ENCODE measurements at places on chromosomes 11 and 22. TPM values are rescaled to one million over a fixed set of nuclear protein-coding genes. Genes with fewer than 3 reads are reported as not detected.

- DNase-seq: no peak
Observed at GRCh38 chr11:2273311-2273710, 2.9 kb upstream of the ASCL2 start.

C22orf31 gene
- polyA plus RNA-seq: 1.5 TPM

SCN4B gene
- polyA plus RNA-seq: 1.4 TPM

CATSPERZ gene
- polyA plus RNA-seq: not detected

- no peak for DNase-seq
Observed at GRCh38 chr11:2346586-2347307, 30.4 kb upstream of the CD81 start.

DNA sequence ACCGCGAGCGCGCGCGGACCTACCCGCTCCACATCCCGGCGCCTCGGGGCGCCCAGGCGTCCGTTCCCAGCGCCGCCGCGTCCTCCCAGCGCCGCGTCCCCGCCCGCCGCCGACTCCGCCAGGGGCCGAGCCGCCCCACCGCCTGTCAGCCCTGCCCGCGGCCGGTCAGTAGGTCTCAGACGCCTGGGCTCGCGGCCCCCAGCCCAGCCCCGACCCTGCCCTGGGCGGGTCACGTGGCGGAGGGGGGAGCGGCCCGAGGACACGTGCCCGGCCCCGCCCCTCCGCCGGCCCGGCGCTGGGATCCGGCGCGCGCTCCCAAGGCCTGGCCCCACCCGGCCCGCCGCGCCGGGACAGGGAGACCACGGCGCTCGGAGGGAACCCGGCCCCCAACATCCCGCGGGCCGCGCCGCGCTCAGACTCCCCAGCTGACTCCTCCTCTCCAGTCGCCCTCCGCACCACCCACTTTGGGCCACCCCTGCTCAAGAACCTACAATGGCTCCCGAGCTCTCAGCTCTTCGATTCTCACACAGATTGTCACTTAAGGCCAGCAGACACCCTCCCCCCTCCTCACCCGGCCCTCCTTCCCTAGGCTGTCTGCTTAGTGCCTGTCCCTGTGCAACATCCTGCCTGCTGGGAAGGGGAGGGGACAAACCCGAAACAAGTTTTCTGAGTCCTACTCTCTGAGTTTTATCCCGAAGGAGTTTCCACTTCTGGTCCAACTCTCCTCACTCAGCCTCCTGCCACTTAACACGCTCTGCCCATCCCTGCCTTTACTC, at the start of gene RAB3IL1:
Gene RAB3IL1, minus strand, starts transcription at position 233 of the 776 bp plus-strand sequence. Its CDS starts 199 bp downstream, at position 34.
- peak; percentile 60 for DNase-seq

DNA sequence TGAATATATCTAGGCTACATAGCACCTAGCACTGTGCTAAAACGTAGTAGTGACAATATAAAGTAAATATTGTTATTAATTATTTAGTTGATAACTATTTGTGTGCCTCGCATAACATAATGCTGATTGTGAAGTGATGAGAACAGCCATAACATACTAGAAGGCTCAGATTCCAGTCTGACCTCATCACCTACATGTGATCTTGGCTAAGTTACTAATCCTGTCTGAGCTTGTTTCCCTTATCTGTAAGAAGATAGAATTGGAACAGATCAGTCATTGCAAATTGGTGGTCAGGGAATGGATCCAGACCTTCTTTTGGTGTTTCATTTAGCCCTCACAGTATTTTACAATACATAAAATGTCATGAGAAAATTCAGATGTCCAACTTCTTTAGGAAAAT, 103.4 kb upstream of the SEZ6L start:
- DNase-seq: no peak

DNA sequence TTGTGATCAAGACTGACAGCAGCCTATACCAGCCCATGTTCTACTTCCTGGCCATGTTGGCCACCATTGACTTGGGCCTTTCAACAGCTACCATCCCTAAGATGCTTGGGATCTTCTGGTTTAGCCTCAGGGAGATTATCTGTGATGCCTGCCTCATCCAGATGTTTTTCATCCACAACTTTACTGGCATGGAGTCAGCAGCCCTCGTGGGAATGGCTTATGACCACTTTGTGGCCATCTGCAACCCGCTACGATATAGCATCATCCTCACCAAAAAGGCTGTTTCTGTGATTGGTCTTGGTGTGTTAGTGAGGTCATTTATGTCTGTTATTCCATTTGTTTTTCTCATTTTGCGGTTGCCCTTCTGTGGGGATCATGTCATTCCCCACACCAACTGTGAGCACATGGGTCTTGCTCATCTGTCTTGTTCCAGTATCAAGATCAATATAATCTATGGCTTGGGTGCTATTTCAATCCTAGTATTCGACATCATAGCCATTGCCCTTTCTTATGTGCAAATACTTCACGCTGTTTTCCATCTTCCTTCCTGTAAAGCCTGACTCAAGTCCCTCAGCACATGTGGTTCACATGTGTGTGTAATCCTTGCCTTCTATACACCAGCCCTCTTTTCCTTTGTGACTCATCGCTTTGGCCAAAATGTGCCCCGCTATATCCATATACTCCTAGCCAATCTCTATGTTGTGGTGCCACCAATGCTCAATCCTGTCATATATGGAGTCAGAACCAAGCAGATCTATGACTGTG, 23.6 kb downstream of the OR52E1 start:
- no peak for DNase-seq

DNA sequence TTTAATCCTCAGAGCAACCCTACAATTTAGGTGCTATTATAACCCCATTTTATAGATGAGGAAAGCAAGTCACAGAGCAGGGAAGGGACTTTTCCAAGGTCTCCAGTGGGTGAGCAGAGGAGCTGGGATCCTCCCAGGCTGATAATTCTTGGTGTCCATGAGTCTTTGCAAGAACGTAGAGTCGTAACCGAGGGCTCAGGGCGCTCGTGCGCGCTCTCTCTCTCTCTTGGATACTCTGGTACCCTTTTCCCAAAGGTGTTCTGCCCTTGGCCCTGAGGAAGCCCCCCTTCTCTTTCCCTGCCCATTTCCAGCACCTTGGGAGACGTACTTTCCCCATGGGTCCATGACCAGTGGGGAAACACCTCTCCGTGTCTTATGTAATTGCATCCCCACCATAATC, 5.2 kb upstream of the ZP1 start:
- no peak for DNase-seq

PYGM gene
- 2.2 TPM for polyA plus RNA-seq

- no peak for DNase-seq
Observed at GRCh38 chr11:44189986-44190882, 94.8 kb downstream of the EXT2 start.

GRCh38 chr11:60924110-60924905, at the start of gene TMEM132A:
Gene TMEM132A (plus strand): TSS chr11:60924460. CDS start chr11:60924634, 174 bp downstream.
- DNase-seq: peak; percentile 72

IL18 gene
- polyA plus RNA-seq: 4.9 TPM

DNA sequence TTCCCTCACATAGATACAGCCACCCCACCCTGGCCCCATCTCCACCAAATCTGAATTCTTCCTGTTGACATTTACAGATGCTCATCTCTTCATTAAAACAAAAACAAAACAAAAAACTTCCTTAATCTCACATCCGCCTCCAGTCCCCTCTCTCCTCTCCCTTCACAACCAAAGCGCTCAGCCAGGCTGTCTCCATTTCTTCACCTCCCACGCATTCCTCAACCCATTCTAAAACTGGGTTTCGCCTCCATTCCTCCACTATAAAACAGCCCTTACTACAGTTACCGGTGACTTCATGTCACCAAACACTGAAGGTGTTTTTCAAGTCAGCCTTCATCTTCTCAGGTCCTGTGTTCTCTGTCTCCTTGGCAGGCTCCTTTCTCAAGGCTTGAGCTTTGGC, 9.6 kb downstream of the BACE1-AS start:
- DNase-seq: peak; percentile 77

DNA sequence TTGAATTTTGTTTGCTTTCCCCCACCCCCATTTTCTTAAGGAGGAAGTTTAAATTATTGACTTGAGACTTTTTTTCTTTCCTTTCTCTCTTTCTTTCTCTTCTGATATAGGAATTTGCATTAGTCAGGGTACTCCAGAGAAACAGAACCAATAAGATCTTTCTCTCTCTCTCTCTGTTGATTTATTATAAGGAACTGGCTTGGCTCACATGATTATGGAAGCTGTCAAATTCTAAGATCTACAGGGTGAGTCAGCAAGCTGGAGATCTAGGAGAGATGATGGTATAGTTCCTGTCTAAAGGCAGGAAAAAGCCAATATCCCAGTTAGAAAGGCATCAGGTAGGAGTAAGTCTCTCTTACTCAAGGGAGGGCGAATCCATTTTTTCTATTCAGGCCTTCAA, 64.0 kb downstream of the CCDC81 start:
- DNase-seq: no peak

GAL3ST1 gene
- 36.9 TPM for polyA plus RNA-seq

KCNJ5 gene
- polyA plus RNA-seq: 5.8 TPM

CEP57 gene
- polyA plus RNA-seq: 74.9 TPM

GLYAT gene
- 172 TPM for polyA plus RNA-seq

MRPL11 gene
- 65.9 TPM for polyA plus RNA-seq

GRCh38 chr11:10314199-10315072, 9.6 kb downstream of the ADM start:
- no peak for DNase-seq

- no peak for DNase-seq
Observed at GRCh38 chr11:70303070-70303469, 32.6 kb downstream of the PPFIA1 start.

USP2 gene
- polyA plus RNA-seq: 9.0 TPM

- peak; percentile 77 for DNase-seq
Observed at GRCh38 chr11:121929581-121929980, 186.4 kb downstream of the BLID start.

DNA sequence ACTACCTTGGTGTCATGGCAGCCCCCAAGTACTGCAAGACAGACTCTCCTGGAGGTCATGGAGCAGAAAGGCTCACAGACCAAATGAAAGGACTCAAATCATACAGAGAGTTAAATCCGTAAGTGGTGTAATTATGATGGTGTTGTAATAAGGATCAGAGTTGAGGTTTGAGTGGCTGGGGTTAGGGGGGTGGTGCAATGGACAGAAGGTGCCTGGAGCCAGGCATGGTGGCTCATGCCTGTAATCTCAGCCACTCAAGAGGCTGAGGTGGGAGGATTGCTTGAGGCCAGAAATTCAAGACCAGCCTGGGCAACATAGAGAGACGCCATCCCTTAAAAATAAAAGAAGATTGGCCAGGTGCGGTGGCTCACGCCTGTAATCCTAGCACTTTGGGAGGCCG, 18.7 kb downstream of the ART5 start:
- no peak for DNase-seq

DNA sequence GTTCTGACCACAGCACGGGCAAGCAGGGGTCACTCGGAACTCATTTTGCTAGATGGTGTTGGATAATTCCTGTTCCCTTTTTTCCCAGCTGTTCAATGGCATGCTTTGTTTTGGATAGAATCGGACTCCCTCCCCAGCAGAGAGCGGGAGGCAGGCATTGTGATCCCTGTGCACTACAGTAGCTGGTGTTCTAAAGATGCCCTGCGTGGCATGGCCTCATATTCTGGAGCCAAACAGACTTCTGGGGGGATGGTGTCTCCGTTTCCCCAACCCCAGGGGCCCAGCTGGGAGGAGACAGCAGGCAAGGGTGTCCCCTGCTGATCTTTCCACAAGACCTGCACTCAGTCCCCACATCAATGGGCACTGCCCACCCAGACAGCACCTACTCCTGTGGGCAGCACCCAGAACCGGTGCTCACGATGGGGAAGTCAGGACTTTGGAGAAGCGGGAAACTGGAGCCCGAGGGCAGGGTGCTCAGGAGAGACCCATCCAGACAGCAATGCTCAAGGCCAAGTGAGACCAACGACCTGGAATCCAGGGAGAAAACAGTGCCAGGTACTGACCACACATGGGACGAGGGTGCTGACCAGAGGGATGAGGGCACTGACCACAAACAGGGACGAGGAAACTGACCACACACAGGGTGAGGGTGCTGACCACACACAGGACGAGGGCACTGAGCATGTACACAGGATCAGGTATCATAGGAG, 934.9 kb downstream of the BRD1 start:
- no peak for DNase-seq
